ENCODE measurements at places on chromosomes 2 and 18.

- no peak for DNase-seq
Observed at GRCh38 chr2:227822416-227823003, 8.9 kb downstream of the CCL20 start.

GRCh38 chr2:190431907-190432306 lies 23.8 kb downstream of the MFSD6 start:
- no peak for DNase-seq

- no peak for DNase-seq
Observed at GRCh38 chr18:64851726-64852125, 702.8 kb upstream of the LINC00305 start.

- DNase-seq = no peak
Observed at GRCh38 chr2:72004201-72004915, 143.3 kb downstream of the CYP26B1 start.

- no peak for DNase-seq
Observed at GRCh38 chr2:75587954-75588587, 27.3 kb upstream of the EVA1A start.

- DNase-seq = no peak
Observed at GRCh38 chr2:219287580-219288265, 8.6 kb downstream of the DNAJB2 start.

GRCh38 chr2:8258406-8258805 lies 423.4 kb upstream of the ID2 start:
- DNase-seq = no peak

- DNase-seq = no peak
Observed at GRCh38 chr18:59628995-59629394, 68.2 kb downstream of the CCBE1 start.

DNA sequence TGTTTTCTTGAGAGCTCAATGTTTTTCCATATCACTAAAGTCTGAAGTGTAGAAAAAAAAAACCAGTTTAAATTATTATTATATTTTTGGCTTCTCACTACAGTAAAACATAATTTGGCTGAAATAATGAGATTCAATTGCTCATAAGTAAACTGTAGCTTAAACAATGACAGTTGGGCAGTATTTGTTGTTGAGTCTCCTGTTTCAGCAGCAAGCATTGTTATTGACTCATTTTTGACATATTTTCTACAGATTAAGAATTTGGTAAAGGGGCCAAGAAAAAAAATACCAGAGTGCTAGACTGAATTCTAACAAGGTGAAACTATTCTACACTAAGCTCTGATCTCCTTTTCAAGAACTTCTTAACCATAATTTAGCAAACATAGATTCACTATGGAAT lies 2070.4 kb upstream of the CELF4 start:
- no peak for DNase-seq

- DNase-seq = peak; percentile 83
Observed at GRCh38 chr2:38076152-38076709, 280 bp upstream of the CYP1B1 start.

GRCh38 chr2:238113611-238114010 lies 13.5 kb downstream of the ESPNL start:
- no peak for DNase-seq

DNA sequence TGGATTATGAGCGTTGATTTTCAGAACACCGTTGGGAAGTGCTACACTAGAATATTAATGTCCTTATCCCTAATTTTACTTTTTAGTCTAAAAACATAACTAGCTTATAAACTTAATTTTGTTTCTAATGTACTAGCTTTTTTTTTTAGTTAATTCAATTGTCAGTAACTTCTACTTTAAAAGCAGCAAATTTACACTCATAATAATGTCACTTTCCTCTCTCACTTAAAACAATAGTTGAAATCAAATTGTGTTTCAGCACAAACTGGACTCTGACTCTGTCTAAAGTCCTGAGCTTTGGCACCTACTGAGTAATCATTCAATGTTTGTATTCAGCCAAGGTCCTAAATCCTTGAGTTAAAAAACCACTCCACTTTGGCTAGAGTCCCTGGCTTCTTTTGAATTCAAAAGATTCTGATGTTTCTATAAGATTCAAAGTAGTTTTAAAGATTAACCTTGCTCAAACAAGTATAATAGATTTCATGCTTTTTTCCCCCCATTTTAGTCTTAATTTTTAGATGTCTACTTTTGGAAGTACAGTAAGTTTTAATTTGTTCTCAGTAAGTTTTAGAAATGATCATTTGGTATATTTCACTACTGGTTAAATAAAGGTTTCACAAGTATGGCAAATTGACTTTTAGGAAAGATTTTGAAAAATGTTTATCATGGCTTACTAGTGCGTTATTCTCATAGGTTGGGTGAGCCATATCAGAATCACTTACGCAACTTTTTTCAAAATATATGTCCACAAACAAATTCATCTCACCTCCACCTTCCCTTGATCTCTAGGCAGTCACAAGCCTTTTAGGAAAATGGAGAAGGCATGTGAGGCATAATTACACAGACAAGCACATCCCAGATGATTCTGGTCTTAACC lies 23.4 kb downstream of the CCNYL1 start:
- DNase-seq = no peak

DNA sequence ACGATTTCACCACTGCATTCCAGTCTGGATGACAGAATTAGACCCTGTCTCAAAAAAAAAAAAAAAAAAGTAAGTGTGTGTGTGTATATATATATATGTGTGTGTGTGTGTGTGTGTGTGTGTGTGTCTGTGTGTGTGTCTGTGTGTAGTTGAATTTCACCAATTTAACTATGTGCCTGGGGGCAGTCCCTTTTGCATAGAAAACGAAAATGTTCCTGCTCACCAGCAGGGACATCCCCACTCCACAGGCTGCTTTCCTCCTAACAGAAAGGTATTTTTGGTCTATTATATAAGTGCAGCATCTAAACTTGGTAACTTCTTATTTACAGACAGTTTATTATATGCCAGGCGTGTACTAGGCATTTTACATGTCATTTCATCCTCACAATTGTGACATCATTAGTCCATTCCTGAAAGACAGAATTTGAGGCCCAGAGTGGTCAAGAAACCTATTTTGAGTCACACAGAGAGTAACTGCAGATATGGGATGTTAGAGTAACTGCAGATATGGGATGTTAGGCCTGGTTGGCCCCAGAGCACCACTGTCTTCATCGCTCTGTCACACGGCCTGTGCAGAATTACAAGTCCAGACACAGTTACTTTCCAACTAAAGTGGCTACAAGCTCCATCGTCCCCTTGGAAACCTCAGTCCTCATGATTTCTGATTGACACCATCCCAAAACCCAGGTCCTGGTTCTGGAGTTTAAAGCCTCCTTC lies 9.3 kb upstream of the TTL start:
- DNase-seq = no peak

GRCh38 chr2:122864728-122865127 lies 1109.3 kb downstream of the TSN start:
- no peak for DNase-seq

DNA sequence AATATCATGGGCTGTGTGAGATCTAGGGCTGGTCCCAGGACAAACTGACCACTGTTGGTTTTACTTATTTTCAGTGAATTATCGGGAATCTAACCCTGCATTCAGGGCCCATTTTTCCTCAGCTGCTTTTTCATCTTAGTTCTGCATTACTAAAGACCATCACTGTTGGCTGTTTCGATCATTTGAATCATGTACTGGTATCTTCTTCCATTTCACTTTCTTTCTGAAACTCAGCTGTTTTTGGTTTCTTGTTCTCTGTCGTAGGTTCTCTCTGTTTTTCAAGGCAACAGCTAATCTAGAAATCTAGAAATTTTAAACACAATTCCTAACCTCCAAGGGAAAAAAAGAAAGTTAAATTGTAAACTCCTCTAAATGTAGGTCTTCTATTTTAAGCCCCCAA lies 159.9 kb upstream of the SESTD1 start:
- no peak for DNase-seq

DNA sequence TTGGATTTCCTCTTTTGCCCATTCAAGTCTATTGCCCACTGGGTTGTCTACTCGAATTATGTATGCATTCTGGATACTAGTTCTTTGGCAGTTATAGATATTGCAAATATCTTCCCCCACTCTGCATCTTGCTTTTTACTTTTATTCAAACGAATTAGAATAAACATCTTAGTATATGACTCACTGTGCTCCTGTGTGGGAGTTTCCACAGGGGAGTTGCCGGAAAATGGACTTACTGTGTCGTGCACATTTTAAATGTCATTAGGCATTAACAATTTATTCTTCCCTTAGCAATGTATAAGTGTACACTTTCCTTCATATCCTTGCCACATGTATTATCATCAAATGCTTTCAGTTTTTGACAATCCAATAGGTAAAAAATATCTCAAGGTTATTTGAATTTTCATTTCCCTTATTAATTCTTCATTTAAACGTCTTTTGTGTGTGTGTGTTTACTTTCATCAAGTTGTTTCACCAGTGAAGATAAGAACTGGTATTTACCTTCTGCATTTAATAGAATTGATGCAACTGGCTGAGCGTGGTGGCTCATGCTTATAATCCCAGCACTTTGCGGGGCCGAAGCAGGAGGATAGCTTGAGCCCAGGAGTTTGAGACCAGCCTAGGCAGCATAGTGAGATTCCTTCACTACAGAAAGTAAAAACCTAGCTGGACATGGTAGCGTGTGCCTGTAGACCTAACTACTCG lies 4.6 kb upstream of the UGT1A5 start:
- DNase-seq = no peak

GRCh38 chr18:5284808-5285207 lies 10.7 kb downstream of the ZBTB14 start:
- DNase-seq = no peak

GRCh38 chr18:79441420-79441819 lies 45.7 kb downstream of the NFATC1 start:
- DNase-seq = no peak

DNA sequence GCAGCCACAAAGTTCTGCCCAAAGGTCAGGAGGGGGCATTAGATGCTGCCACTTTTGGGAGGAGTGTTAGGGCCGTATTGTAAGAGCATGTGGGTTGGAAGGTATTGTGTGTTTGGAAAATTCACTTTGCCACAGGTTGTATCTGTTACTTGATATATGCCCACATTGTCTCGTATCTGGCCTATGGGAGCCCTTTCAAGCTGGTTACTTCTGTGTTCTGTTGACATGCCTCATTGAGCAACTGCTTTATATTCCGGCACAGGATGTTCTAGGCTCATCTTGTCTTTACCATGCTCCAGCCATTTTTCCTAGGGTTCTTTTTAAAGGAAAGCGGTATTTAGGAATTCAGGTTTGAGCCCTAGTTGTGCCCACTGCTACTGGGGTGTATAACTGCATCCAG lies 6.0 kb downstream of the ADNP2 start:
- DNase-seq = no peak

- no peak for DNase-seq
Observed at GRCh38 chr2:219631406-219631891, 4.0 kb downstream of the SLC4A3 start.

DNA sequence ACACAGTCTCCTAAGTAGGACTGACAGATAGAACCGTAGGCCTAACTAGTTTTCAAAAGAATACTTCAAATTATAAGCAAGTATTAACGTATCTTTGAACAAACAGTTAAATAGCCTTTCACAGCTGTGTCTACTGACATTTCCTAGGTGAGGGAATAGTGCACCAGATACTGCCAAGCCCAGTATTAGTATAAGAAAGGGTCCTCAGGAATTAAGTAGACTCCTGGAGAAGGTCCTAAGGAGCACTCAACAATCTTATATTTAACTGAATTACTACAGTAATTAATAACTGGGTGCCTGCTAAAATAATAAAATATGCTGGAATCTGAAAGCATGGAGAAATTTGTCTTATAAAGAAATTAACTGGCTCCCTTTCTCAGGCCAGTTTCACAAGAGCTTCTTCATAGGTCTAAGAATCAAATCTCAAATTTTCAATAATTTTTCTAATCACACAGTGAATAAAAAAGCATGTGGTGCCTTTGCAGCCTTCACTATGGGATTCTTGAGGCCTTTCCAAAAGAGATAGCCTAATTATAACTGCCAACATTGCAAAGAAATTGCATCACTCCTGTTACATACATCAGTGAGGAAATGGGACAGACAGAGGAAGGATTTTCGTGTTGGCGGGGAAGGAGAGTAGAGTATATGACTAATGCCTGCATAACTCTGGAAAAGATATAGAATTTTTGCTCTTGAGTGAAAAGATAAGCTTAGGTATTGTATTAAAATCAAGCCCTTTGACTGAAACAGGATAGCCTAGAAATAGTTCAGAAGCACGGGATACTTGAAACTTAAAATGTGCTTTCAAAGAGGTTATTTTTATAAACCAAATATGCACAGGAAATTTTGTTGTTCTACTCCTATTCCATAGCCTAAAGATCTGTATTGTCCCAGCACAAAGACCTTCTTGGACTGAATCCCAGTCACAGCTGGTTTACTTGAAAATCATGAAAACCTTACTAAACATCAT lies 228.6 kb upstream of the STK17B start:
- DNase-seq = no peak

GRCh38 chr18:49944663-49945062 lies 131.3 kb upstream of the ACAA2 start:
- no peak for DNase-seq

GRCh38 chr2:142862847-142863246 lies 14.6 kb upstream of the KYNU start:
- DNase-seq = no peak

- no peak for DNase-seq
Observed at GRCh38 chr2:174108579-174108978, 139.8 kb downstream of the OLA1 start.

GRCh38 chr2:238945433-238946150 lies 97.7 kb downstream of the TWIST2 start:
- DNase-seq = peak; percentile 32

GRCh38 chr2:15795426-15795825 lies 144.9 kb upstream of the MYCN start:
- no peak for DNase-seq

- peak; percentile 52 for DNase-seq
Observed at GRCh38 chr18:59697236-59697932, at the start of gene CCBE1. TSS of gene CCBE1 (minus strand) at chr18:59697423.

DNA sequence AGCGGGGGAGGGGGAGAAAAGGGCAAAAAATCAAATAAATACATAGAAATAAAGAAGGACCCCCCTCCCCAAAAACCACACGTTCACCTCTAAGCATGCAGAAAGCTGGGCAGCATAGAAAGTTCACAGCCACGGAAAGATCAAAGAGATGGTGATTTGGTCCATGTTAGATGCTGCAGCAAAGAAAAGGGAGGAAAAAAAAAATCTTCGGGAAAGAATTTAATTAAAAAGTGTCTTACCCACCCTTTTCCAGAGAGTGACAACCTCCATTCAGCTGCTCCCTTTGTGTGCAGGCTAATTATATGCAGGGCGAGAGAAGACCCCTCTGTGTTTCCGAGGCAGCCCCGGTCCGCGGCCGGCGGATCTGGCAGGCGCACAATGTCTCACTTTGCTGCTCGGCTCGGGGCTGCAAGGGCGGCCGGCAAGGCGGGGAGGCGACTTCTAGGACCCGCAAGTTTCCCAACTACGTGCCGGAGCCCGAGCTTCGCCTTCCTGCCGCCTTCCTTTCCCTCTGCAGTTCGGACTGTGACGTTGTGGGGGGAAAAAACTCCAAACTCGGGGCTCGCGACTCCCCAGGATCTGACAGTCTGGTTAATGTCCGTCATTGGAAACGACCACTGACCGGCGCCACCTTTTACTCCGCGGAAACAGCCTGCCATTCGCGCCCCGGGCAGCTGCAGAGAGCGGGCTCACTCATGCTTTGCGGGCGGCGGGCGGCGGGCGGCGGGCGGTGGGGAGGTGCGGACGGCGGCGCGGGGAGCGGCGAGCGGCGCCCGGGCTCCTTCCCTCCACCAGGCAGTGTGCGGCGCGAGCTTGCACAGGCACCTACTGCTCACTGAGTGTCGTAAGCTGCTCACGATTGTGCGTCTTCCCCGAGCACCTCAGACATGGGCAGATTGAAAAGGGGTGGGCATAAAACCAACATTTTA lies at the start of gene LRRTM1:
Gene LRRTM1, minus strand, starts transcription at position 844 of the 929 bp plus-strand sequence. CDS start 933 bp downstream, outside the sequence.
- DNase-seq = no peak

- DNase-seq = no peak
Observed at GRCh38 chr18:1075876-1076275, 171.2 kb downstream of the ADCYAP1 start.

GRCh38 chr2:108925735-108926134 lies 63.3 kb downstream of the EDAR start:
- DNase-seq = no peak
